CD4-positive, alpha-beta T cell treated with Interleukin-2 at 100 ng/mL for 4 hours (primary cell): ENCODE measurements at places on chromosomes 16 and 17.
A peak's percentile ranks its signal among the peaks of the same experiment; 100 is the strongest.

GRCh38 chr16:16988963-16989362 lies 481.8 kb downstream of the XYLT1 start:
- DNase-seq: no peak

- no peak for DNase-seq
Measured at GRCh38 chr16:17481736-17482135, 11.0 kb upstream of the XYLT1 start.

DNA sequence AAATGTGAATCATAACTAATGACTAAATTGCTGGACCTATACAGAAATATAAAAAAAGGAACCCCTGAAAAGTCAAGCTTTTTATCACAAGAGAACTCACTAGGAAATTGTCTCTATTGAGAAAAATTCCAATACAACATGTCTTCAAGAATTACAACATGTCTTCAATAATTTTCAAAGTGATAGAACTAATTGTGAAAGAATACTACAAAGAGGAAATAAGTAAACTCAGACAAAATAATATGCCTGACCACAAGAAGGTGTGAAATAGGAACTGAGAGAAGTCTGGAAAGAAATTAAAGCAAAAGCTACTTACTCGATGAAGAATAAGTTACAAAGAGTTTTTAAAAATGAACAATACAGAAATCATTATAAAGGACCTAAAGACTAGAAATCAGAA lies 29.9 kb upstream of the OR1G1 start:
- no peak for DNase-seq

DNA sequence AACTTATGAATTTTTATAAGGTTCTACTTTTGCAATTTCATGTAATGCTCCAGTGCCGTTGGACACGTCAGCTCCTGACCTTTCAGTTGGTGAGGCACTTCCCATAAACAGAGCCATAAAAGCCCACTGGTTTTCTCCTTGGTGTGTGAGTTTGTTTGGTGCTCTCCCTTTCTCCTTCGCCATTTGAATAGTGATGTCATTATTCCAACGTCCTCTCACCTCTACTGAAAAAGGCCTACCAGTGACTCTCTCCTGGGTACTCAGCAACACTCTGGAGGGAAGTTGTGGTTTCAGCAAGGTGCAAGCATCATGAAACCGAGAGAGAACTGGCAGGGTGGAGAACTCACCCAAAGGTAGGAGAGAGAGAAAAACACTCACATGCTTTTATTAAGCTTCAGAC lies 29.6 kb upstream of the HNF1B start:
- peak; percentile 25 for DNase-seq

DNA sequence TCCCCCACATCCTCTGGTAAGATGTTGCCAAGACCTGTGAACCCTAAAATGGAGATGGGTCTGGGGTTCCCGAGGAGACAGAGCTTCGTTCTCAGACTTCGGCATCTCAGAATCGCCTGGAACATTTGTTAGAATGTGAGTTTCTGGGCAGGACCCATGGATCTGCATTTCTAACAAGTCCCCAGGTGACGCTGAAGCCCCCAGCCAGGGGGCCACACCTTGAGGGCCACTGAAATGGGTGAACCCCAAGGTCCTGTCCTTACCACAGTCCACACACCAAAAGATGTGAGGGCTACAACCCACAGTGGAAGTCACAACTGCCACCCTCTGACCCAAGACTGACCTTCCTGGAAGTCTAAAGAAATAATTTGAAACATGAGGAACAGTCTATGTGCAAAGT lies 14.0 kb downstream of the MPP3 start:
- no peak for DNase-seq

- peak; percentile 46 for DNase-seq
Measured at GRCh38 chr16:88570691-88571092, 489 bp downstream of the ZC3H18 start.

GRCh38 chr17:77772461-77772897 lies 186.0 kb upstream of the TNRC6C start:
- DNase-seq: peak; percentile 72

DNA sequence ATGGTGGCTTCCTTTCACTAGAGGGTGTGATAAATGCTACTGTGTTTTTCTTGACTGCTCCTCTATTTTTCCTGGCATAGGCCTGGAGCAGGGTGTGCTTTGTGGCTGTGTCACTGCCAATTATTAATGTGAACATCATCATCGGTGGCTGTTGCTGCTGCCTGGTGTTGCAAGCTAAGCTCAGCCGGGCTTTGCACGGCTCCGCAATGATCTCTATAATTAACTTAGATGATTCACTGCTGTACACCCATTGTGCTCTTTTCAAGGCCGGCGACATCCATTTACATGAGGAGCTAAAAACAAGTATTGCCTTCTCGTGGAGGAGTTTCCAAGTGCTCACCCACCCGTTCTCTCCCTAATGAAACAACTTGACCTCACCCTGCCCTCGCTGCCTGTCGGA lies 160.1 kb upstream of the IRX3 start:
- DNase-seq: no peak
